ENCODE measurements at places on chromosomes 11 and 22.

- no peak for DNase-seq
These were observed 6.7 kb upstream of the SLC6A5 start for GRCh38 chr11:20592741-20593140.

DNA sequence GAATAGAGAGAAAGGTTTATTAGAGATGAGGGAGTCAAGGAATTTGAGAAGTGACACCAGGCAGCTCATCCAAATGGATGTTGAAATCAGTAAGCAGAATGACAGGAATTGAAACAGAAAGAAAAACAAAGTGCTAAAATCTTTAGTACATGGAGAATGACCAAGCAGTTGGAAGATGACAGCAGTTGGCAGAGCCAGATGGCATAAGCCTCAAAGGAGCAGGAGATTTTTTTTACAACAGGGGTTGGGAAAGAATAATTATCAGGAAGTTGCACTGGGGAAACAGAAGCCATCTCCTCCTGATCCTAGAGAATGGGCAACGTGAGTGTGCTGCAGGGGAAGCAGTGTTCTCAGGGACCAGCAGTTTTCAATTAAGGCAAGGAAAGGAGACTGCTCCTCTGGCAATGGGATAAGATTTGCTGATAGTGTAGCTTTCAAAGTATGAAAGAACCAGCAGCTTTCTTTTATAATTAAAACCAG lies 28.9 kb downstream of the RAB39A start:
- no peak for DNase-seq

GRCh38 chr22:27597703-27598444 lies 203.7 kb downstream of the MN1 start:
- no peak for DNase-seq

DNA sequence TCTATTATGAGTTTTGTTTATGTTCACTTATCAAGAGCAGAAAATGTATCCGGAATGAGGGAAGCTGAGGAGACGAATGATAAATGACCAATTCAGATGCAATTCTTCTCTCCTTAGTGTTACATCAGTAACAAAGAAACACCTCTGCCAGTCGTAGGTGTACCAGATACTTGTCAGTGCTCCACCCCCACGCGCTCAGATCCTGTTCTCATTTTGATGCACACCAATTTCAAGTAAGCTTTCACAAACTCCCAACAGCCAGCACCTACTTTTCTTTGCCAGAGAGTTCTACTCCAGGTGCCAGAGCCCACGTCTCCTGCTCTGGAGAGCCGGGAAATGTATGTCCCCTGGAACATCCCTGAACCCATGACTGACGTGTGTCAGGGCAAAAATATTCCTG lies 43.7 kb downstream of the OR8B12 start:
- DNase-seq, result no peak

DNA sequence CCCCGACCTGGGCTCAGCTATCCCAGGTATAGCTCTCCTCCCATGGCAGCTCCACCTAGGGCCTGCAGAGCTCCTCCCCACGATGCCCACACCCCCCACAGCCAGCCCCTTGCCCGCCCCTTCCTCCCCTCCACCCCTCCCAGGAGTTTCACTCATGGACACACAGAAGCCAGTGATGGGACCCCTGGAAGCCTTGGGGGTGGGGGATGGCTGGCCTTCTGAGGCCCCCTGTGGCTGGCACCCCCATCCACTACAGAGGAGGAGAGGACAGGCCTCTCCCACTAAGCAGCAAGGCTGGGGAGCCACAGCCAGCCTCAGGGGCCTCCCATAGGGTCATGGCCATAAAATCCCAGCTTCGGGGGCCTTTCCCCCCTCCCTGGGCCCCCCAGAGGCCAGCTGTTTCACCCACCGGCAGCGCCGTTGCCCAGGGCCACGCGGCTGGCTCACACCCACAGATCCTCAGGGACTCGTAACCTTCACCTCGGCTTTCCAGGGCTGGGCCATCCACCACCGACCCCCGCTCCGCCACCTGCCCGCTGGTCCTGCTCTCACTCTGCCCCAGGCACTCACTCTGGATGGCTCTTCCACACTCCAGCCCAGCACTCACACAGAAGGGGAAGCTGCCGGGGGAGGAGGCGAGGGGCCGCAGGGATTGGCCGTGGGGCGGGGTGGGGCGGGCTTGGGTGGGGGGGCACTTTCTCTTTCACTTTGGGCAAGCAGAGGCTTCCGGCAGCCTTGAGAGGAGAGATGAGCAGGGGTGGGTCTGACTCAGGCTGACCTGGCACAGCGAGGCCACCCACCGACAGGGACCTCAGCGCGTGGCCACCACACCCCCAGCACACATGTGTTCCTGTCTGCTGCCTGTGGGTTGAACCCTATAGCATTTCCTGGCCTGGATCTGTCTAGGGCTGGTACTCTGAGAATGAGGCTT lies 2.2 kb downstream of the SLC25A22 start:
- peak; percentile 60 for DNase-seq
